Stimulated activated CD8-positive, alpha-beta memory T cell treated with anti-CD3 and anti-CD28 coated beads, Interleukin-7, amount 100 ng/mL, for 4 hours (primary cell): ENCODE measurements at places on chromosomes 7 and 10.

- no peak for DNase-seq
Observed at GRCh38 chr7:80720146-80720545, 81.7 kb downstream of the CD36 start.

GRCh38 chr10:4111643-4112042 lies 326.6 kb upstream of the KLF6 start:
- no peak for DNase-seq

- no peak for DNase-seq
Observed at GRCh38 chr10:69419744-69420126, 3.0 kb upstream of the TACR2 start.

- no peak for DNase-seq
Observed at GRCh38 chr10:30228417-30229036, 120.6 kb downstream of the MTPAP start.

GRCh38 chr7:132537456-132538145 lies 38.7 kb downstream of the PLXNA4 start:
- DNase-seq = no peak

DNA sequence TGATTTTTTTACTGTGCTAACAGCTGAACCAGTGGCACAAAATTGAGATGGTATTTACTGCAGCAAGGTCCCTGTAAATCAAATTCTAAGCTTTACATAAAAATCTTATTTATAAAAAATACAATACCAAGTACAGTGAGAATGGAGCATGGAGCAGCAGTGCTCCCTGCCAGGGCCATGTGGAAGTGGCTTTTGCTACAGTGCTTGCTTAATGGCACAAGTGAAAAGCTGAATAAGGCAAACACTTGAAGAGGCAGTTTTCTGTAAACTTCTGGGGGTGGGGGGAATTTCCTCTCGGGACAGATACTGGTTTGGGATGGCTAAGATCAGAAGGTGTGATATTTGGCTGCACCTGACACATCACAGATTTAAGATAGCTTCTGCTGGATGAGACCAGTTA lies 27.5 kb downstream of the AP3M1 start:
- no peak for DNase-seq

GRCh38 chr7:156638443-156639077 lies 2.0 kb upstream of the RNF32 start:
- no peak for DNase-seq
